ENCODE measurements at places on chromosomes 12 and 14.

DNA sequence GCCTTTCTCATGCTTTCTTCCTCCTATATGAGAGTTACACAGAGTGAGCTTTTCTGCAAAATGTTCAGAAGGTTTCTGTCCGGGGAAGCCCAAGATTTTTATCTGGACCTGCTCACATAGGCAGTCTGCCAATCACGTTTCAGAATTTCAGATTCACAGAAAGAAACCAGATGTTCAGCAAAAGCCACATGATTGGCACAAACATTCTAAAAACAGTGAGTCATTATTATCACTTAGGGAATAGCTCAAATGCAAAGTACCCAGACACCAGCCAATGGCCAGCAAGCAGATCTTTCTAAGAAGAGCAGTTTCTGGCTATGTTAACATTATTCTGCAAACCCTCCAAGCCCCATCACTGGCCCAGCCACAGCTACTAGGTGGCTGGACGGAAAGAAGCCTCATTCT, 1558.5 kb upstream of the TMEM132C start:
- DNase-seq = no peak

- DNase-seq = no peak
These were observed 144.6 kb downstream of the ITPR2 start for GRCh38 chr12:26688344-26688904.

DNA sequence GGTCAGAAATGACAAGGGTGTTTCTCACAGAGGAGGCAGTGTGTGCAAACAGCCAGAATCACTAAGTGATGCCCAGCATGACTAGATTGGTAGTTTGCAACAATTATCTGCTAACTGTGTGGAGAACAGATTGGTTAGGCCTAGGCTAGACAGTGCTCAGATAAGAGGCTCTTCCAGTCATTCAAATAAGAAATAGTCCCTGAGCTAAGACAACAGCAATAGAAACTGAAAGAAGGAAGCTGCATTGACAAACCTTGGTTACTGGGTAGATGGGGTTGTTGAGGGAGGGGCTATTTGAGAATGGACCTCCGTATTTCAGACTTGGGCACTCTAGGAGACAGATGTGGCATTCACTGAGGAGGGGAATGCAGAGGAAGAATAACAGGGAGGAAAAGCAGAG, 255.0 kb upstream of the NPAS3 start:
- DNase-seq = no peak

GRCh38 chr14:90814806-90815571, 1.2 kb downstream of the TTC7B start:
- DNase-seq = no peak

GRCh38 chr12:75820848-75821578, 210.6 kb downstream of the PHLDA1 start:
- DNase-seq = no peak

DNA sequence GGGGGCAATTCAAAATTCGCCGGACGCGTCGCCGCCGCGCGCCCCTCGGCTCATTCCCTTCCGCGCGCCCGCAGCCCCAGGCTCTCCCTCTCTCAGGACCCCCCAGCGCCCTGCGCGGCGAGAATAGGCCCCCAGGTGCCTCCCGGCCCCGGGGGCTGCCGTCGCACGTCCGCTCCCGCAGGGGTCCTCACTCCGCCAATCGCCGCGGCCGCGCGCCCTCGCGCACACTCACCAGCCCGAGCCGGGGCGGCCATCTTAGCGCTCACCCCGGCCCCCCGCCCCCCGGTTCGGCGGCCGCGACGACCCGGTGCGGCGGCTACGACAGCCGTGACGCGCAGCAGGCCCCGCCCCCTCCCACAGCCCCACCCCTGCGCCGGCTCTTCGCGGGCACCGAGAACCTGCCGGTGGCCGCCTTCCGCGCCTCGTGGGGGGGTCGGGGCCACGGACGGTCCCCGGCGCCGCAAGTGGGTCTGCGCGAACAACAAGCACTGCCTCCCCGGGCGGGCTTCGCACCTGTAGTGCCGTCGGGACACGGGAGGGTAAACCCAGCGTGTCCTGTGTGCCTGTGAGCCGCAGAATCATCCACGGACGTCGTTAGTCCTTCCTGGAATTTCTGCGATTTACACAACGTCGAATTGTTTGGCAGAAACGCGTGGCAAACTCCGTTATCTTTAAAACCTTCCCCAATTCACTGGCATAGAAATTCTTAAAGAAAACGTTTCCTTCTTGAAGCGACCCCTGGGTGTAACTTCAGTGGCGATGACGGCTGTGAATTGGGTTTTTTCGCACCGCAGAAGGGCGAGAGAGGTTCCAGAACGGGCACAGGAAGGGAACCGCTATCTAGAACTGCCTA, 2.5 kb downstream of the USP44 start:
- no peak for DNase-seq

DNA sequence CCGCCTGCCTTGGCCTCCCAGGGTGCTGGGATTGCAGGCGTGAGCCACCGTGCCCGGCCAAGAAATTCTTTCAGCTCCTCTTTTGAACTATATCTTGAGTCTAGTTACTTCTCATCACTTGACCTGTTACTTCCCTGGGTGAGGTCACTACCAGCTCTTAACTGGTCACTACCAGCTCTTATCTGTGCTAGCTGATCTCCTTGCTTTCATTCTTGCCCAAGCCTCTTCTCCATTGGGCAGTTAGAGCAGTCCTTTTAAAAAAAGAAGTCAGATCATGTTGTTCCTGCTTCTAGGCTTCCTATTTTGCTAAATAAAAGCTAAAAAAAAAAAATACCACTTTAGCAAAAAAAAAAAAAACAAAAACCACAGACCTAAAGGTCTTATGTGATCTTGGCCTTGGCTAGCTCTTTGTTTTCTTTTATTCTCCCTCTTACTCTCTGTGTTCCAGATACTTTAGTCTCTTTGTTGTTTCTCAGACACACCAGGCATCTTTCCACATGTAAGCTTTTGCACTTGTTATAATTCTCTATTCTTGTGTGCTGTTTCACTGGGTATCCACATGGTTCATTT, 63.5 kb downstream of the RAD51B start:
- DNase-seq = no peak

- no peak for DNase-seq
These were observed 82.7 kb downstream of the LGMN start for GRCh38 chr14:92665661-92666110.

GRCh38 chr12:100141666-100141997, 1.0 kb downstream of the BLTP3B start:
- no peak for DNase-seq

DNA sequence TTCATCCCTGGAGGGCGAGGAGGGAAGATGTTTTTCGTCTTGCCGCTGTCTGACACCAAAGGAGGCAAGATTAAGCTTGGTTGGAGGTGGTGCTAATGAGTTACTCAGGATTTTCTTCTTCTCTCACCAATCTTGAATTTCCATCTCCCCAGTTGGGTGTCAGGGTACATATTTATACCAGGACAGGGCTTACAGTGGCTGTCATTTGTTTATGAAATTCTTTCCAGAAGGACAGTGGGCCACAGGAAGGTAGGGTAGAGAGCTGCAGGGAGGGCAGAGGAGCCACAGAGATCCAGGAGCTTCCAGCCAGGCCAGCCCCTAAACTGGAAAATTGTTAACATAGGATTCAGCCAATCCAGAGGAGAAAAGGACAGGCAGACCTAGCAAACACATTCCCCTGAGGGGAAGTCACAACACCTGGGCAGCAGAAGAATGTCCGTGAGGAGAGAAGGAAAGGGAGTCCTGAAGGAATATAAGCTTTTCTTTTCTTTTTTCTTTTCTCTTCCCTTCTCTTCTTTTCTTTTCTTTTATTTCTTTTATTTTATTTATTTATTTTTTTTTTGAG, 40.5 kb downstream of the IRF2BPL start:
- no peak for DNase-seq

DNA sequence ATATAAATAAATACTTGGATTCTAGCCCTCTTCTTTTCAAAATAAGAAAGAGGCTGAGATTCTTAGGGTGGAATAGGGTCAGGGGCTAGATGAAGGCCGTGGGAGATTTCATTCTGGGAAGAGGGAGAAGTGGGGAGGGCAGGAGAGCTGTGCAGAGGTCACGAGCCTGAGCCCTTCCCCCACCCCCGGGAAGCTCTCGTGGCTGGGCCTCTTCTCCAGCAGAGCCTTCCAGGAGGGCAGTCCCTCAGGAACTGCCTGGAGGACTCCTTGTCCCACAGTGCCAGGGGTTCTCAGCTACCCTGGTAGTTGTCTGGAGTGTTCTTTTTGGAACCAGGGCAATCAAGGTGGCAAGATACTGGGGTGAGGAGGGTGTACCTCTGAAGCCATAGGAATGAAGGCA, 94.0 kb downstream of the ESR2 start:
- DNase-seq = no peak

DNA sequence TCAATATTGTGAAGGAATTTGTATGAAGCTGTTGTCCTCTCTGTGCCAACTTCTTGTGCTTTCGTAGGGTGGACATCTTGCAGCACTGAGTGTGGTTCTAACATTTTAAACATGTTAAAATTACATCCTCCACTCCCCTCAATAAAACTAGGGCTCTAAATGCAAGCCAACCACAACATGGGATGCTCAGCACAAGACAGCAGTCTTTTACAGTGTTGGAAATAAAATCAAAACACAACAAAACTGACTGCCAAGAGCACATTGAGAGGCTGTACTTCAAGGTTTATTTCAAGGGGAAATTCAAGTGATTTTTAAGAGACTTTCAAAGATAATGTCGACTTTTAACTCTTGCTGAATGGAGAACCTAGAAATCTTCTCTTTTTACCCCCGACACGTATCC, 396.9 kb downstream of the TMTC2 start:
- no peak for DNase-seq

GRCh38 chr12:4433745-4434058, 11.9 kb downstream of the FGF6 start:
- DNase-seq = no peak

DNA sequence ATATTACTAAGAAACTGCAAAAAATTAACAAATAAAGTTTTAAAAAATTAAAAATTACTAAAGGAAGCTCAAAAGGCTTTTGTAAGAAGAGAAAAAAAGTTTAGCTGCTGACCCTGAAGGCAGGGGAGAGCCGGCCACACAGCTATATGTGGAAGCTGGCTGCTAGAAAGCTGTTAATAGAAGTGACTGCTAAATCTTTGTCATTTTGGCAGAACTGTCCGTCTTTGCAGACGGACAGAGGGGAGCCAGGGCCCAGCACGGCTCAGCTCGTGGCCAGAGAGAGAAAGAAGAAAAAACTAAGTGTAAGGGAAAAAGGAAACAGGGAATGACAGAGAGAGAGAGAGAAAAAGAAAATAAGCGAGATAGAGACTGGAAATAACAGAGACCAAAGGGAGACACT, 27.9 kb downstream of the PRMT8 start:
- no peak for DNase-seq
